ENCODE measurements at places on chromosomes 6 and 20.
A peak's percentile ranks its signal among the peaks of the same experiment; 100 is the strongest.

DNA sequence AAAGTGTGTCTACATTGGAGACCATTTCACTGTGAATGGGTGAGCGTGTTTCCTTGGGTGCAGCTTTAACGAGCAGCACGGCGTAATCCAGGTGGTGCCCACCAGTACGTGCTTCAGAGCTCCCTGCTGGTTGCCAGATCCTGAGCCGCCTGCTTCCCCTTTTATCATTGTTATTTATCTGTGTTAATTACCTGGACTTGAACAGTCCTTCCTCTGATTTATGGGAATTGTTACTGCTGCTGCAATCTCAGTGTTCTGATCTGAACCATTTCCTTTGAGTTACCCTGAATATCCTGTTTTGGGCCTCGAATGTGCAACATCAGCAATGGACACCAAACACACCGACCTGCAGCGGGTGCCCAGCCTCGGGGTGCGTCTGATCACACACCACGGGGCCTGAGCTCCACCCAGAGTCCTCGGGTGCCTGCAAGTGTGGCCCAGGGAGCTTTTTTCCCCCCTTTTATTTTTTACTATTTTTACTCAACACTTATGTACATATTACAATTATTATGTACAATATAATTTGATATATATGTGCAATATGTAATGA is 81.3 kb downstream of the RPP40 start:
- no peak for DNase-seq

DNA sequence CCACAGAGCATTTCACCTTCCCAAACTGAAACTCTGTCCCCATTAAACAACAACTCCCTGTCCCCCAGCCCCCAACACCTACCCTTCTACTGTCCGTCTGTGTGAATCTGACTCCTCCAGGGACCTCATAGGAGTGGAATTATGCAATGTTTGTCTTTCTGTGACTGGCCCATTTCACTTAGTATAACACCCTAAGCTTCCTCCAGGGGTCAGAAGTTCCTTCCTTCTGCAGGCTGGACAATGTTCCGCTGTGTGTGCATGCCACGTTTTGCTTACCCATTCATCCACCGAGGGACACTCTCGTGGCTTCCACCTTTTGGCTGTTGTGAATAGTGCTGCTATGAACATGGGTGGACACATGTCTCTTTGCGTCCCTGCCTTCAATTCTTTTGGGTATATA is 37.6 kb upstream of the MPC1 start:
- no peak for DNase-seq

DNA sequence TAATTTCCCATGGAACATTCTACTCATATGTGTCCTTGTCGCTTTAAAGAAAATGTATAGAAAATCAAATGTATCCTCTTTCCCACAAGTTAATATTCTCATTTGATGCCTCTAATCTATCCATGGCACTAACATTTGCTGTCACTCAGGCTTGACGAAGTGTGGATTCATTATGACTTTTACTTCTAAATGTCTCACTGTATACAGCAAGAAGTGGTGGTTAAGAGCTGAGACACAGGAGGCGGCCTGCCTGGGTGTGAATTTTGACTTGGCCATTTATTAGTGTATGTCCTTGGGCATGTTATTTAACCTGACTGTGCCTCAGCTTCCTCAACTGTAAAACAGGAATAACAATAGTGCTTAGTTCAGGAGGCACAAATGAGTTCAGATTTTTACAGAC is 70.0 kb downstream of the TRMT6 start:
- no peak for DNase-seq

DNA sequence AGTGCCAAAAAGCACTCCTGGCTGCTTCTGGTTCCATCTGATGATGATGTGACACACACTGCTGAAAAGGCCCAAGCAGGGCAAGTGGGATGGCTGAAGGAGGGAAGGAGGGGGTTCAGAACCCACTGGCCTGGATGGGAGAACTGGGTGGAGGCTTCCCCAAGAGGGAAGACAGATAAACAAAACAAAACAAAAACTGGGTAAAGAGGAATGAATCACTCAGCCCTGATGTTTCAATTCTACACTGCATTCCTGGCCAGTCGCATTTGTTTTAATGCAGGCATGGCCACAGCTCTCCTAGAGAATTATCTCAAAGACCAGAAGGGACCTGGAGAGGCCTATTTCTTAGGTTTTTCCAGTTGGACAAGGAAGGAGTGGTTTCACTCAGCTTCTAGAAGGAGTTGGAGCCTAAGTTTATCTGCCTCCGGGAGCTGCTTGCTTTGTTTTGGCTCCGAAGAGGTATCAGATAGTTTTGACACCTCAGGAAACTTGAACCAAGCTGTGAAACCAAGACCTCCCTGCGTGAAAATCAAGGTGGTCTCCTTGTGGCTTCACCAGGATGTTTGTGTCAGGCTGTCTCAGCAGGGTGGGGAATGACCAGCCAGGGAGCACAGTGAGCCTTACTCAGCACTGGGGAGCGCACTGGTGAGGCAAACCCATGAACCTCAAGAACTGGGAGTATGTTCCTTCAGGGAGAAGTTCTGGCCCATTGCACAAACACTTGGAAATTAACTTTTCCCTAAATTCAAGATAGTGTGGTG is 16.1 kb downstream of the TTPAL start:
- no peak for DNase-seq

- no peak for DNase-seq
Measured at GRCh38 chr6:13613029-13613594, 2.0 kb upstream of the NOL7 start.

DNA sequence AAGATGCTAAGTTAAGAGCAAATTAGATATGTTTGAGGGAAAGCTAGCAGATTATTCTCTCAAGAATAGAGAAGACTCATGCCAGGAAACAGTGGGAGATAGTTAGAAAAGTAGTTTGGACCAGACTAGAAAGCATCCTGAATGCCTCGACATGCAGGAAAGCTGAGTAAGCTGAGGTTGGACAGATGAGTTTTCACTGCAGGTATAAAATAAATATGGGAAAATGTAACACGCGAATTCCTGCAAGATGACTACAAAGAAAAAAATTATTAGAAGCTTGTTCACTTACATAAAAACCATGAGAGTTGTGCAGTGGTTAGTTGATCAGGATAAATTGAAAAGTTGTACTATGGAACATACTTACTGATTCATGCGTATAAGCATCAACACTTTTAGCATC is 484.2 kb upstream of the MANEA start:
- DNase-seq: no peak

DNA sequence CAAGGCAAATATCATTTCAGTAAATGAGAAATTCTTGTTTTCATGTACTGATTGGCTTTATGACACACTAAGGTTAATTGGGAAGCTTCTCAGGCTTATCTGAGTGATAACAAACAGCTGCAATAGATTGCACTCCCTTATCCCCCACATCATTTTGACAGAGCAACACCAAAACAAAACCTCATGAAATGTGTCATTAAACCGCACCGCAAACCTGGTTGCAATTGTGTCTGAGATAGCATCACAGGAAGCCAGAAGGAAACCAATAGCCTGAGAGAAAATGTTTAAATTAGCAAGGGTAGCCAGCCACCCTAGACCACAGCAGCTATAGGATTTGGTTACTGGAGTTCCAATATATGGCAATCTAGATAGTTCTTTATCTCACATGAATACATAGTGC is 31.6 kb upstream of the LAMA4 start:
- no peak for DNase-seq

- DNase-seq: no peak
Measured at GRCh38 chr6:166441325-166442078, 58.8 kb upstream of the MPC1 start.

GRCh38 chr6:35522660-35523658 is 10.3 kb upstream of the TULP1 start:
- DNase-seq: peak; percentile 13

GRCh38 chr20:3255728-3256127 is 16.7 kb upstream of the SLC4A11 start:
- no peak for DNase-seq

DNA sequence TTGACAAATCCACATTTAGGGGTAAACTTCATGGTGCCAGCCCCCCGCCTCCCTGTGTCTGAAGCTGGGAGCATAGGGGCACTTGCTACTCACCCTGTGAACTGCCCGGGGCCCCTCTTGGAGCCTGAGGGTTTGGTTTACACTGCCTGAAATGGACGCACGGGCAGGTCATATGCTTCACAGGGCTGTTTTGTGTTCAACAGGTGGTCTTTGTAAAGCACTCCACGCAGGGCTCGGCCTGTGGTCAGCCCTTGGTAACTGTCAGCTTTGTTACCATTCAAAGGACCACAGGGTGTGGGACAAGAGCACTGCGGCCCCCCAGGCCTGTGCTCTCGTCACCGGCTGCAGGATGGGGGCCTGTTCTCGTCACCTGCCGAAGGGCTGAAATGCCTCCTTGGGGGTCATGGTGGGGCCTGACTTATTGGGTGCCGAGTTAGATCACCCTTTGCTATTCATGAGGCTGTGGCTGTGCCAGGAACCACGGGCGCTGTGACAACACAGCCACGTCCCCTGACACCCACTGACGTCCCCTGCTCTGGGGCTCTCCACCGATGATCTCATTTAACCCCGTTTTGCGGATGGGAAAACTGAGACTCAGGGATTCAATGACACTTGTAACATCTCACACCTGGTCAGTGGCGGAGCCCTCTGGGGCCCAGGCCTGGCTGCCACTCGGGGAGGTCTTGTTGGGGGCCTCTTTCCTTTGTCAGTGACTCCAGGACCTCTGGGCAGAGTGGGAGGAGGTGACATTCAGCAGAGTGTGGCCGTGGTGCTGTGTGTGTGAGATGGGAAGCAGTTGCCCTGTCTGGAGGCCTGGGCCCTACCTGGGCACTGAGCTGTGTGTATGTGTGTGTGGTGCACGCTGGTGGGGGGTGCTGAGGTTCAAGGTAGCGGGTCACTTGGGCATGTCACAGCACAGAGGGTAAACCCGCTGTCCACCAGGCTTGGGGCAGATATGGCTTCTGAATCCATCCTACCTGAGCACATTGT is 24.9 kb downstream of the ZBP1 start:
- no peak for DNase-seq

- no peak for DNase-seq
Measured at GRCh38 chr20:37728635-37728983, 34.8 kb downstream of the CTNNBL1 start.

GRCh38 chr6:37435816-37436215 is 2.8 kb downstream of the CMTR1 start:
- no peak for DNase-seq

GRCh38 chr6:153842491-153842890 is 196.5 kb upstream of the OPRM1 start:
- no peak for DNase-seq

GRCh38 chr6:139699335-139699734 is 324.9 kb upstream of the CITED2 start:
- no peak for DNase-seq

GRCh38 chr6:21327326-21328112 is 266.0 kb upstream of the SOX4 start:
- no peak for DNase-seq

DNA sequence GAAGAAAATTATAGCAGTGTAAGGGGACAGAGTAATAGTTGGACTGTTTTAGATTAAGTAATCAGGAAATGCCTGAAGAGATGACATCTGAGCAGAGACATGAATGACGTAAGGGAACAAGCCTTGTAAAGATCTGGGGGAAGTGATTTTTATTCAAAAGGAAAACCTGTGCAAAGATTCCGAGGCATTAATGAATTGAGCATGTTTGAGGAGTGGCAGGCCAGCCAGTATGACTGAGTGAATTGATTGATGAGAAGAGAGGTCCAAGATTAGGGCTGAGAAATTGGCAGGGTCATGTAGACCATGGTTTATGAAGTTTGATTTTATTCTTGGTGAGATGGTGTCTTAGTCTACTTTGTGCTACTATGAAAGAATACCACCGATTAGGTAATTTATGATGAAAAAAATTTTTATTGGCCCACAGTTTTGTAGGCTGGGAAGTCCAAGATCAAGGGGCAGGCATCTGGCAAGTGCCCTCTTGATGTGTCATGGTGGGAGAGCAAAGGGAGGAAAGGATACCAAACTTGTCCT is 95.1 kb downstream of the LIN28B start:
- DNase-seq: no peak

GRCh38 chr6:121439475-121439874 is 4.0 kb downstream of the GJA1 start:
- DNase-seq: no peak

DNA sequence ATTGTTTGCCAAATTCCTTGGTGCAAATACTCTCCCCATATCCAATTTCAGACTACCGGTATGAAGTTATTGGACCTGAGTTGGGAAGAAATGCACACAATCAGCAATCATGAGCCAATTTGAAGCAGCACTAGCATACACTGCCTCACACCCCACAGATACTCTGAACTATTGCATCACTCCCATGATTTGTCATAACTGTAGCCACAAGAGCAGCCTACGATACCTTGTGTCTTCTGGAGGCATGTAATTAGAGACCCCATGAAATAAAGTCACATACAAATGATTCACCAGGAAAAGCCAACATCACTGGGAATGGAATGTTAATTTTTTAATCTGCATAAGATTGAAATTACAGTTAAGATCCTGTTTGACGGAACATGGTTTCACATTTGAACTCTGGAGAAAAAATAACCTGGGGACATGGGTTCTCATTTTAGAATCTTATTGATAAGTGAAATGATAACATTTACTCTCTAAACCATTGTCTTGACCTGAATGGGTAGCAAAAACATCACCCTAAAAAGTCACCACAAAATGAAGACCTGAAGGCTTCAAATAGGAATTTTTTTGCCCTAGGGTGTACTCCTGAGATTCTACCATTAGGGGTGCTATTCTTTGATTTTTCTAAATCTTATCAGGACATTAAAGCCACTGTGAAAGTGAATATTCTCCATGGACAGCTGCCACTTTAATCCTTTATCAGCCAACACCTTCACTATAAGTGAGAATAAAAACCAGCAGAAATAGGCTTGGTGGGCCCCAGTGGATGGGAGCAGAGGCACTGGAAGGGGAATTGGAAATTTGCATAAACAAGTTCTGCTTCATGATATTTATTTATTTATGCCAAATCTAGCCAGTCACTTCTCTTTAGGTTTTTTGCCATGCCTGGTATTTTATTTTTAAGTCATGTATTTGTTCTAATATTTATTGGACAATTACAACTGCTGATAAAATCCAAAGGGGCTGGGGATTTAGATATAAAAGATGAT is 34.5 kb upstream of the HBS1L start:
- DNase-seq: peak; percentile 8

DNA sequence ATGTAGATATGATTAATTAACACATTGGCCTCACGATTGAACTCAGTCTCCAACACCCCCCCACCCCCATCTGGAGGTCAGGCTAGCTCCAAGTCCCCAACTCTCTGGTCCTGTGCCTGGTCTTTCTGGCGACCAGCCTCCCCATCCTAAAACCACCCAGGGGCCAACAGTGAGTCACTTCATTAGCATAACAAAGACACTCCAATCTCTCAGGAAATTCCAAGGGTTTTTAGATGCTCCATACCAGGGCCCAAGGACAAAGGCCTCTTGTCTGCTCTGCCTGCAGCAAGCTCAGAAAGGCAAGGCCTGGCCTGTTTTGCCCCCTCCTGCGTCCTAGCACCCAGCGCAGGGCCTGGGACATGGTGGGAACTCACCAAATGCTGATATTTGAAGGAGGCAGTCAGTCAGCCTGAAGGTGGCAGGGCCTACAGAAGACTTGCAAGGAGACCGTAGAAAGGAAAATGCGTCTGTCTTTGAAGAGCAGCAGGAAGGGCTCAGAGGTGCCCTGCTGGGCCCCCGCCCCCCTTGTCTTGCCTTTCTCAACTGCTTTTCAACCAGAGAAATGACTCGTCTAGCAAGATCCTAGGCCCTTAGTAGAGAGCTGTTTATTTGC is 184.7 kb downstream of the CDH4 start:
- DNase-seq: no peak

Measured in NCI-H526 treated with DMSO at 0.1 percent for 48 hours (cell line).